ENCODE measurements at places on chromosomes 5 and 9.

- DNase-seq = peak; percentile 72
Observed at GRCh38 chr5:169374761-169375160, 73.8 kb upstream of the SLIT3 start.

DNA sequence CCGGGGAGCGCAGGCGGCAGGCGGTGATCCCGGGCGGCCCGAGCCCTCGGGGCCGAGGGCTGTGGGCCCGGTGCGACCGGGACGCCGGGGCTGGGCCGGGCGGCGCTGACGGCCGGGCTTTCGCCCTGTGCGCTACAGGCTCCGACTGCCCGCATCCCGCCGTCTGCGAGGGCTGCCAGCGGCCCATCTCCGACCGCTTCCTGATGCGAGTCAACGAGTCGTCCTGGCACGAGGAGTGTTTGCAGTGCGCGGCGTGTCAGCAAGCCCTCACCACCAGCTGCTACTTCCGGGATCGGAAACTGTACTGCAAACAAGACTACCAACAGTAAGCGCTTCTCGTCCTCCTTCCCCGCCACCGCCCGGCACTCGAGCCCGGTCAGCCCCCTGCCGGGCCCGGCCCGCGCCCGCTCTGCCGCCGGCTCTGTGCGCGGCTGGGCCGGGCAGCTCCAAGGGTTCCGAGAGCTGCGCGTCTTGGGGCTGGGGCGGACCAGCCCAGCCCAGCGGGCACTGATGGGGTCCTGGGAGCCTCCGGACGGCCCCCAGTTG, 1.6 kb downstream of the LMX1B start:
- DNase-seq = no peak

DNA sequence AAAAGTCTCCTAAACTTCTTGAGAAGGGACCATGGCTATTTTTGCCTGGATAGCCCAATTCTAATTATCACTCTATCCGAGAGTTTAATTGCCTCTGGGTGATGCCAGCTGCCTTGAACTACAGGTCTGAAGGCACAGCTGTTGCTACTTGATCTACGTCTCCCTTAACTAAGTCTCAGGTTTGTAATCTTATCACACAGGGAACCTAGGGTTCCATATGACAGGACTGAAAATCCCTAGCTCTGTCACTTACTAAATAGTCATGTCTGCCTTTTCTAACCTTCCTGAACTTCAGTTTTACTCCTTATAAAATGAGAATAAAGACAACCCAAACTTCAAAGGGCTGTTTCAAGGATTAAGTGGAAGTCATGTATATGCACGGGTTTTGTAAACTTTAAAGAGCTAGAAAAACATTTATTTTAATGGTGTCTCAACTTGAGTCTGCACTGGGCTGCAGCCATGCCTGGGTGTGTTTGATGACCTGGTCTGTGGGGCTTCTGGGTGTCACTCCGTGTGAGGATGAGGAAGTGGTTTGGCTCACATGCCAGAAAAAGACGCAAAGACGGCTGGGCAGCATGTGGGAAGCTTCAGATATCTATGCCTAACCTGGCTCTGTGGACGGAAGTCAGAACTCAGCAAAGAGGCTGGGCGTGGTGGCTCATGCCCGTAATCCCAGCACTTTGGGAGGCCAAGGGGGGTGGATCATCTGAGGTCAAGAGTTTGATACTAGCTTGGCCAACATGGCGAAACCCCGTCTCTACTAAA, 129.3 kb upstream of the SLC44A1 start:
- peak; percentile 63 for DNase-seq

DNA sequence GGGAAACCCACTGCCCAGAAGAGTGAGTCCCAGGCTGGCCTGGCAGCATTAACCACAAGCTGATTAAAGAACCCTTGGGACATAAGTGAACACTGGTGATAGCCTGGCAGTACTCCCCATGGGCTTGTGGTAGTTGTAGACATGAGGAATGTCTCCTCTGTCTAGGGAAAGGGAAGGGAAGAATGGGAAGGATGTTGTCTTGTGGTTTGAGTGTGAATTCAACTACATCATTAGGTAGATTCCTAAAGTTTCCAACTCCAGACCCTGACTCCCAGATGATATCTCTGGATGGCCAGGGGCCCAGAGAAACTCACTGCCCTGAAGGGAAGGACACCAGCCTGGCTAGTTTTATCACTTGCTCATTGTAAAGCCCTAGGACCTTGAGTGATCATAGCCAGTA, 1012.4 kb upstream of the COX7C start:
- DNase-seq = no peak

DNA sequence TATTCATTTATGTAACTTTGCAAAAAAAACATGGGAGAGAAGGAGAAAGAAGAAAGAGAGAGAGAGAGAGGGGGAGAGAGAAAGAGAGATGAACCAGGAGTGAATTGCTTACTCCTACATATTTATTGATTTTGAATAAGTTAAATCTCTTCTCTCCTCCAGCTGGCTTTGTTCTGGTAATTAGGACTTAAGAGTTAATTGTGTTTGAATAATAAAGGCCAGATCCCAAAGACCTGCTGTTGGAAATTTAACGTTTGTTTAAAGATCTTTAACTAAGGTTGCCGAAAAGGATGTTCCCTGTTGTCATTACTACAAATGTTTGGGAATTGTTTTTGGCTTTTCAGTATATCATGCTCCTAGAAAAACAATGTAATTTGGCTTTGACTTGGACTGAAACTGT, 473.0 kb downstream of the TUSC1 start:
- DNase-seq = no peak

DNA sequence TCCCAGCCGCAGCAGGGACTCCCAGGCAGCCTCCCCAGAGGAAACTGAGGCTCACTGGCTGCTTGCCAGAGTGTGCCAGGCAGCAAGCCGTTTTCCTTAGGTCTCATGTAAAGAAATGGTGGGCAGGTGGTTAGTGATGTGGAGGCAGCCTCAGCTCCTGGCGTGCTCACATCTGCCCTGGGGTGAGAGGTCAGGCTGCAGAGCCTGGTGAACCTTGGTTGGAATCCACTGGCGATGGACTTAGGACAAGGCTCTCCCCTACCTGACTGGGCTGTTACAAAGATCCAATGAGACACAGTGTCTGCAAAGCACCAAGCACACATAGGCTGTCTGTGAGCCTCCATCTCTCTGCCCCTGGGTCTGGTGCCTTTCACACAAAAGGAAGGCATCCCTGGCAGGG, 30.9 kb downstream of the LHX6 start:
- no peak for DNase-seq

GRCh38 chr5:59709846-59710245, 183.7 kb downstream of the PDE4D start:
- peak; percentile 77 for DNase-seq

DNA sequence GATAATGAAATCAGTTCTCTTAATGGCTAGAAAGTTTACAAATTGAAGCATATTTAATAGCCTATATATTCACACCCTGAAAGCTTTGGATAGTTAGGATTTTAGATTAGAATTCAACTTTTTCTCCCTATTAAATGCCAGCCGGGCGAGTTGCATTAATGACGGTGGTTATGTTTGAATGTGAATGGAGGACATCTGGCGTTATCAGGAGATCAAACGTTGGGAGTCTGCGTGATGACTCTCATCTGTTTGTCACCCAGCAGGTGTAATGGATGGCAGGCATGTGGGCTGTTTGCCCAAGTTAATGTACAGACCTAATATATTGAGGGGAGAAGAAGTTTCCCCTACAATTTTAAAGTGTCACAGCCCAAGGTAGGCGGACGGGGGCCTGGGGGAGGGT, 1227.7 kb upstream of the WWC1 start:
- DNase-seq = no peak

GRCh38 chr5:33180900-33181299, 259.9 kb upstream of the TARS1 start:
- DNase-seq = peak; percentile 55

DNA sequence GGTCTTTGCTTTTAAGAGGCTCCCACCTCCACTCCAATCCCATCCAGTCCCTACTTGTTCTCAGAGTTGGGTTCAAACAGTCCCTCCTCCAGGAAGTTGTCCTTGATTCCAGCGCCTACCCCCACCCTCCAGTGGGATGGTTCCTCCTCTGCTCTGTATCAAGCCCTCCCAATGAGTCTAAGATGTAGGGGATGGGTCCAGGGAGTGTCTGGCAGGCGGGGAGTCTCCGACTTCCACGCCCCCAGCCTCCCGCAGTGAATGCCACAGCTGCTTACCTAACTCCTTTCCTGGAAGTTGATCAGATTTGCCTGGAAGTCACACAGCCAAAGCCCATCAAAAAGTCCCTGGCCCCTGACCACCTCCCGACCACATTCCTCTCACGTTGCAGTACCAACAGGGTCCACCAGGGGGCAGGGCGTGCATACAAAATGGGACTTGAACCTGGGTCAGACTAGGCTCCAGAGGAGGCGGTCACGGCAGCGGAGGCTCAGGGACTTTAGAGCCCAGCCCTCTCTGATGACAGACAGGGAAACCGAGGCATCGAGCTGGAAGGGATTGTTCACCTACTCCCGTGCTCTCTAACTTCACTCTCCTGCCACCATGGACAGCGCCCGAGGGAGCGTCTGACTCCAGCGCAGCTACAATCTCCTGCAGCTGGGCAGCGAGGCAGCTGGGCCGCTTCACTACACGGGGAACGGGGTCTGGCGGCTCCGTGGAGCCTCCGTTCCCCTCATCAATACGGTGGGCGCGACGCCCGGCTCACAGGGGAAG, 25.0 kb upstream of the TDRD7 start:
- DNase-seq = peak; percentile 50

DNA sequence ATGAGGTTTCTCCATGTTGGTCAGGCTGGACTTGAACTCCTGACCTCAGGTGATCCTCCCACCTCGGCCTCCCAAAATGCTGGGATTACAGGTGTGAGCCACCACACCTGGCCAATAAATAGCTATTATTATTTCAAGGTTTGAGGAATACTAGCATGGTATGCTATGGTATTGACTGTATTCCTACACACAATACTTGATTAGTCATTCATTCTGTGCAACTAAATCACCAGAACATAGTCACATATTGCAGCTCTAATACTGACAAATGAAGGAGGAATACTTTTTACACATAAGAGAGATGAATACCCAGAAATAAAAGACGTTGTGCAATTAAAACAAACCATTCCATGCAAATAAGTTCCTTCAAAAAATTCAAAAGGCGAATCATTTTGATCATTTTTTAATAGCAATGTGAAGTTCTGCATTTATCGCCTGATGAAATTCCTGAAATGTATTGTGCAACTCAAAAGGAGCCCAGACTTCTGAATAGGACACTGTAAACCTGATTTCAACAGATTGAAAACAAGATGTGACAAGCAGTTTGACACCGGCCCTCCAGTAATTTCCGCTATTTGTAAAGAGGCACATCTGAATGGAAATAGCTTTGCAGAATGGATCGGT, 687.4 kb upstream of the SEMA6A start:
- no peak for DNase-seq

DNA sequence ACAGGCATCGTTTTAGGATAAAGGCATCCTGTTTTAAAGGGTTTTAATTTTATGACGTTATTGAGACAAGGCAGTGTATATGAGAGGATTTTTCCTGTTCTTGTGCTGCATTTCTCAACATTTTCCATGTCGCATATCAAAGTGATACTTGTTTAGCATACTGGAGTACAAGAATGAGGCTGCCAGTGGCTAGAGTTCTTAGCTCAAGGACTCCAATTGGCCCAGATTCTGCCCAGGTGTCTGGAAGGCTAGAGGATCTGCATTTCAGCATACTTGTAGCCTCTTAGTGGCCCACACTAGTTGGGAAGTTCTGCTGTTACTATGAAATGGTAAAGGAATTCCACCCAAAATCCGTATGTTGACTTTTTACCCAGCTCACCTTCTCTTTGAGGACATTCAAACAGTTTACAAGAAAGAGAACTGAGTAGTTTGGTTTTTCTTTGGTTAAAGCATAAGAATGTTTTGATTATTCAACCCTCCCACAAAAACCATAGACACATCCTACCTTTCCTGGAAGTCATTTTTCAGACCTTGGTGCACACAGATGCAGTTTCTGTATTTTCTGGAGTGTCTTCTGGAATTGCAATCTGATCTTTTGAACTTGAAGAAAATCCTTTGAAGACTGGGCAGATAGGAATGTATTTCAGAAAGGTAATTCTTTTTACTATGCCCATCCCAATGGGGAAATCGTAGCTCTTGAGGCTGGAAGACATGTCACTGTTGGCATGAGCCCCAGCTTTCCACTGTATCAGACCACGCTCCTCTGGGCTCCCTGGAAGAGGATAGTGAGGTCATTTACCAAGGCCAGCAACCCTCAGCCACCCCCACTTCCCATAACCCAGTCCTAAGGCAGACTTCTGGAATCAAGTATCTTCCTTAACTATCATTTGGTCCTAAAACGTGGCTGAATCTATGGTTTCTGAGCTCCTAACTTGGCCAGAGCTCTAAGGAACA, 11.3 kb downstream of the SLC23A1 start:
- no peak for DNase-seq

GRCh38 chr5:113331209-113331551, 103.6 kb downstream of the TSSK1B start:
- DNase-seq = no peak

GRCh38 chr5:141392429-141393198, at the start of gene PCDHGA8:
PCDHGA8 (plus strand) TSS chr5:141392633; CDS start chr5:141392814, 181 bp downstream.
- no peak for DNase-seq
